Stimulated activated CD8-positive, alpha-beta memory T cell treated with anti-CD3 and anti-CD28 coated beads, Interleukin-15, amount 100 ng/mL, for 1 hour (primary cell): ENCODE measurements at places on chromosomes 2 and 18.

GRCh38 chr2:127012215-127012614 is 94.7 kb downstream of the BIN1 start:
- DNase-seq = no peak

DNA sequence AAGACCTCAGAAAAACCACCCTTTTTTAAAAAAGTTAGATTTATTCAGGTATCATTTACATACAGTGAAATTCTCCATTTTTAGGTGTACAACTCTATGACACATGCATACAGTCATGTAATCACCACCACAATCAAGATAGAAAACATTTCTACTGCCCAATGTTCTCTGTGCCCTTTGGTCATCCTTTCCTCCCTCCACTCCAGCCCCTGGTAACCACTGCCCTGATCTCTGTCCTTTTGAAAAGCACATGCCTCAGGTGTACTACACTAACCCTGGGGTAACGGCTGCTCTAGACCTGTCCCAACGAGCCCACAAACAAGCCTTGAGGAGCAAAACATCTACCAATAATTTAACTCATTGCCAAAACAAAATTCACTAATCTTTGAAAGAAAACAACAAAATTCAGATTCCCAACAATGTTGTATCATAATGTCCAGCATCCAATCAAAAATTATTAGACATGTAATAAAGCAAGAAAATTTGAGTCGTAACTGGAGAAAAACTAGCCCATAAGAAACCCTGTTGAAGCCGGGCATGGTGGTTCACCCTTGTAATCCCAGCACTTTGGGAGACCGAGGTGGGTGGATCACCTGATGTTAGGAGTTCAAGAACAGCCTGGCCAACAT is 25.9 kb upstream of the KLF11 start:
- DNase-seq = no peak

DNA sequence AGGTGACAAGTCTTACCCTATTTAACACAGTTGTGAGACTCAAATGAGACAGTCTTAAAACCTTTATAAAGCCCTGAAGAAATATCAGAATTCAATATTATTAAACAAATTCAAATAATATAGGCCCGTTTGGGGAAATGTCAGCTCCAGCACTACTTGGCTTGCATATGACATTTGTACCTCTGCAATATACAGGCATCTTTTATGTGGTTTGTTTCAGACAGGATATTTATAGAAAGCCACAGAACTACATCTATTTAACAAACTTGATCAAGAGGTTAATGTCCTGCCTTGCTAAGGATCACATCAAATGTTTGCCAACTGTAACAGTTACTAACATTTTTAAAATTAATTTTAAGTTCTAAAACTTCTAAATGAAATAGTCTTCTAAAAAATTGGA is 3.2 kb upstream of the MREG start:
- DNase-seq = no peak

DNA sequence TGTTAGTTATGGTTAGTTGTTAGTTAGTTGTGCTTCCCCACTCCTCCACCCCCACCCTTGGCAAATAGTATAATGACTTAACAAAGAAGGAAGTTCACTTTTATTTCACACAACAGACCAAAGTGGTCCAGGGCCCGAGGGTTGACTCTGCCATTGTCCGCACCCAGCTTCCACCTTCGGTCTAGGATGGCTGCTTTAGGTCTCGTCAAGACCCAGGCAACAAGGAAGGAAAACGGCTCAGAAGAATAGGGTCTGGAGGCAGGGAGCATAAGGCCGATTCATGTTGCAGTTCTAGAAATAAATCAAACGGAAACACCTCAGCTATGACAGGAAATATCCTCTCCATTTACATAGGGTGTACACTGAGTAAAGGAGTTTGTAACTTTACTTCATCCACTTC is 206.0 kb upstream of the CXCR4 start:
- no peak for DNase-seq

GRCh38 chr2:210528716-210529115 is 27.7 kb upstream of the CPS1 start:
- no peak for DNase-seq

DNA sequence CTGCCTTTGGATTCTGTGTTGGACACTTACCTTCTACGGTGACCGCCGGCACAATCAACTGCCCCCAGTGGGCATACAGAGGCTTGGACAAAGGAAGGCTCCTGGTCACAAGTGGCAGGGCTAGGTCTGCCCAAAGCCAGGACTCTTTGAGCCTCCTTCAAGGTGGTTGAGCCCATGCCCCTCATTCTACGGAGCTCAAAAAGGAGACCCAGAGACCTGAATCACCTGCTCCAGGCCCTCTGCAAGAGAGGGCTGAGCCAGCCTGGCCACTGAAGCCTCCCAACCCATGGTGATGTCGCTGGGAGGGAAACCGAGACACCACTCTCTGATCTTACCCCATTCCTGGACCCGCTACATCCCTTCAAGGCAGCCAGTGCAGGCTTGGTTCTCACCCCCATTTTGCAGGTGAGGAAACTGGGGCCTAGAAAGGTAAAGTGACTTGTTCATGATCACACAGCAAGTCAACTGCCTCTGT is 87.9 kb downstream of the INHBB start:
- DNase-seq = no peak

DNA sequence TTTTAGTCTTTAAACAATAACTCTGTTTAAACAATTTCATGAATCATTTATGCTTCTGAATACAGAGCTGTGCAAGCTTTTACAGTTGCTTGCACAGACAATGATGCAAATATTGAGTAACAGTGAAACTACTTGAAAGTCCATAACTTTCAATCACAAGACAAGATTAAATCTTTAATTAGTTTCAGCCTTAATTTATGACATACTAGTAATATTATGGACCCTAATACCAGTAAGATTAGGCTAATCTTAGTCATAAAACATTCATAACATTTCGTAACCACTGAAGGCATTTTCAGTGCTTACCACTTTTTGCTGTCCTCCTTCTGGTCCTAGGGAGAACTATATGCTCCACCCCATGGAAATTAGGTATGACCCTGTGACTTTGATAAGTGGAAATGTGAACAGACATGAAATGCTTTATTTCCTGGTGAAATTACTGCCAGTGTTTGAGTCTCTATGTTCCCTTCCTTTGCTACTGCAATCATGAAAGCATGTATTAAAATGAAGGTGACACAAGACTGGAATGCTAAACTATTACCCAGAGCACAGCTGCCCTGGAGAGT is 1.8 kb upstream of the COBLL1 start:
- DNase-seq = no peak

GRCh38 chr18:8468921-8469335 is 140.3 kb upstream of the RAB12 start:
- no peak for DNase-seq

DNA sequence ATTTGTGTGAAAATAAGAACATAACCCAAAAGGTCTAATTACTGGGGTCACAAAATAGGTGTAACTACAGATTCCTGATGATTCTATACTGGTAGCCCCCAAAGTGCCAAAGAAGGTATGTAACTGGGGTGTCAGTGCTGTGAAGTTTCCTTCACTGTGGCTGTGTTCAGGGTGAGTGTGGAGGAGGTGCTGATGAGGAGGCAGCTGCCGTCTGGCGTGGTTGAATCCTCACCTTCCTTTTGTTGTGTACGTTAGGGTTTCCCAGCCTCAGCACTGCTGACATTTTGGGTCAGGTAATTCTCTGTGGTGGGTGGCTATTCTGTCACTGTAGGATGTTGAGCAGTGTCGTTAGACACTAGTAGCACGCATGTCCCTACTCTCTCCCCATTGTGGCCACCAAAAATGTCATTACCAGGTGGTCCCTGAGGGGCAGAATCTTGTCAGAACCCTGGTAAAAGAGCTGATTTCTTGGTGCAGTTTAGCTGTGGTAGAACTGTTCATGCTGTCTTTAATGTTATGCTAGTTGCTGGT is 31.5 kb downstream of the ADNP2 start:
- no peak for DNase-seq
